ENCODE measurements at places on chromosomes 4 and X.

DNA sequence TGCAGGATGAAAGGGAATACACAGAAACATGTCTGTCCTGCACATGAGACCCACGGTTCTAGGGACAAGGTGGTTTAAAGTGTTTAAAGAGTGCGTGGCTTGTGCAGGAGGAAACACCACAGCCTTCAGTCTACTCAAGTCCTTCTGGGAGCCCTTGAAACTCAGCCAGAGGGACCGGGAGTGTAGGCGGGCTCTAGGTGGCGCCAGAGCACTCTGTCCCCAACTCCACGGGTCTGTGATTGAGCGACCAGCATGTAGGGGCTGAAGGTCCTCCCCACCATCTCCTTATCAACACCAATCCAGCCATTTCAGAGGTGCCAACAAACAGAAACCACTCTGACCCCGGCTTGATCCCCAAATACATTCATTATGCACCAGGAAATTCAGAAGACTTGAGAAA lies 82.0 kb upstream of the CLDN34 start:
- DNase-seq: peak; percentile 10

DNA sequence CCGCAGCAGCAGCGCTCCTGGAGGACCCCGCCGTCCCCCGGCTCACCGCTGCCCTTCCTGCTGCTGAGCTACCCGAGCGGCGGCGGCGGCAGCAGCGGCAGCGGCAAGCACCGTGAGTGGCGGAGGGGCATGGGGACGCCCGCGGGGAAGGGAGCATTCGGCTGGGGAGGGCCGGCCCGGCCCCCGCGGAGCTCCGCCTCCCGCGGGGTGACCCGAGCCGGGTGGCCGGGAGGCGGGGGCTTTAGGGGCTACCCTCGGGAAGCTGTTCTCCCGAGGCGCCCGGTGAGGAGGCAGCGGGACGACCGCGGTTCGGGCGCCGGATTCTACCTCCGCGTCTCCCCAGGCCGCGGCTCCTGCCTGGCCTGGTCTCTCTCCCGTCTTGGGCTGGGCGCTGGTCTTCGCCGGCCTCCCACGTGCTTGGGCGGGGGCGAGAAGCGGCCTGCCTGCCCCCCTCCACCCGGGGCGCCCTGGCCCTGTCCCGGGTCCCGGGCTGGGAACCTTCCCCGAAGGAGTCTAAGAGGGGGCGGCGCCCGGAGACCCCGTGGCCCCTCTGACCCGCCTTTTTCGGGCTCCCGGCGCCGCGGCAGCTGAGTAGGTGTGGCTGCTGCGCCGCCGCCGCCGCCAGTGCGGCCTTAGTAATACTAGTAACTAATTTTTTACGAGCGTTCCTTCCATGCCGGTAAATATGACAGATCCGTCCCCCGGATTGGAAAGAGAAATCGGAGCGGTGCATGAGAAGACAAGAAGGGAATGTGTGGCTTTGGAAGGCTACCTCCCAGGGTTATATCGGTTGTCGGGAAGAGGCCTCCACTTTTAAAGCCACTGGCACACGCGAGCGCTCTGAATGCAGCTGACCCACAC lies 16.4 kb upstream of the RUFY3 start:
- peak; percentile 45 for DNase-seq

- DNase-seq: no peak
These were observed 4.5 kb upstream of the HSD17B13 start for GRCh38 chr4:87327136-87327535.

GRCh38 chr4:151429957-151430570 lies 21.1 kb downstream of the FHIP1A start:
- DNase-seq: no peak

DNA sequence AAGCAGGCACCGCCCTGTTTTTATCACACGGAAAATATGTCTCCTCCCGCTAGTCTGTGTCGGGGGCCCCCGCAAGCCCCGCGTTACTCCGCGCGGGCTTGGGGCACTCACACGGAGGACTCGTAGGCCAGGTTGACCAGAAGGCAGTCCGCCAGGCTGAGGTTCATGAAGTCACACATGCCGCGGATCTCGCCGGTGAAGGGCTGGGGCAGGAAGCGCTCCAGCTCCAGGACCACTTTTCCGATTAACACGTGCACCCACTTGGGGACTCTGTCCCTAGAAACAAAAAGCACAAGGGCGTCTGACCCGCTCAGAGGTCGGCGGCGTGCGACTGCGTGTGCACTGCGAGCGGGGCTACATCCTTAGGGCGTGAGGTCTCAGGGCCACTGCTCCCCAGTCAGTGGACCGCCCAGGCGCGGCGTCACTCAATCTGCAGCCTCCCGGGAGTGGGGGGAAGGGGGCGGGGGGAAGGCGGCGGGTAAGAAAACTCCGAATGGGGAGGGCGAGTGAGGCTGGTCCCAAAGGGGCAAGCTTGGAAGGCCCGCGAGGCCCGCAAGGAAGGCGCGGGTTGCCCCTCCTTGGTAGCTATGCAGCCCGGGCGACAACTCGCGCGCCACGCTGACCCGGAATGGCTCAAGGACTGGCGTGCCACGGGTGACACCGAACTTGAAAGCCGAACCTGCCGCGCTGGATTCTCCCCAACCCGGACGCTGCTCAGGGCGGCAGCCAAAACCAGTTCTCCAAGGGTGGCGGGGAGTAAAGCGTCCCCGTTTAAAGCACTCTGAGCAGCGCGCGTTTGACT lies 722 bp downstream of the NAAA start:
- DNase-seq: peak; percentile 46

DNA sequence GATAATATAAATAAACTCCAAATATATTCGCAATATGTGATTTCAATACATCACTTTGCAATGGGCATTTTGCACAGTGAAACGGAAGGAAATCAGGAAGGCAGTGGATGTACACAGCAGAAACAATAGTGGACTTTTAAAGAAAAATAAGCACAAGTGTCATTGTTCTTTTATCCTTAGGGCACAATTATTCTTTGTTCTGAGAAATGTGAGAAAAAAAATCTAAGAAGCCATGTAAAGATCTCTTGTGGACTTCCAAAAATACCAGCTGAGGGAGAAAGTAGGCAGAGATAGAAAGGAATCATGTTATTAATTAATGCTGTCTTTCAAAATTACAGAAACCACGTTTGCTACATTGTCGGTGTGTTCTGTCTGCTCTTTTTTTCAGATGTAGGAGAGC lies 17.6 kb upstream of the PRRG1 start:
- DNase-seq: no peak

- DNase-seq: no peak
These were observed 14.2 kb upstream of the HERC5 start for GRCh38 chr4:88442689-88443191.

DNA sequence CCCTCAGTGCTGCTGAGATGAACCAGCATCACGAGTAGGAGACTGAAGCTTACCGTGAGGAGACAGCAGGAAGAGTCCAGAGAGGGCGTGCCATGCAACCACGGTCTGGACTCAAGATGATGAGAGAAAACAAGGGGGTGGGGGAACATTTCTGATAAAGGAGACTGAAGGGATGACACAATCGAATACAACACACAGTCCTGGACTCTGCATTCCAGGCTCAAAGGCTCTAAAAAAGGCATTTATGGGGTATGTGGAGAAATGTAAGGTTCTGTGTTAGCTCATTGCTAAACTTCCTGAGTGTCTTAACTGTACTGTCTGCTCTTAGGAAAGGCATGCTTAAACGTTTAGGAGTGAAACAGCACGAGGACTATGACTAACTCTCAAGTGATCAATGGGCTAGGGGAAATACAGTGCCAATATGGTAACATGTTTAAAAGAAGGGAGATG lies 20.6 kb upstream of the IRAK1 start:
- no peak for DNase-seq

DNA sequence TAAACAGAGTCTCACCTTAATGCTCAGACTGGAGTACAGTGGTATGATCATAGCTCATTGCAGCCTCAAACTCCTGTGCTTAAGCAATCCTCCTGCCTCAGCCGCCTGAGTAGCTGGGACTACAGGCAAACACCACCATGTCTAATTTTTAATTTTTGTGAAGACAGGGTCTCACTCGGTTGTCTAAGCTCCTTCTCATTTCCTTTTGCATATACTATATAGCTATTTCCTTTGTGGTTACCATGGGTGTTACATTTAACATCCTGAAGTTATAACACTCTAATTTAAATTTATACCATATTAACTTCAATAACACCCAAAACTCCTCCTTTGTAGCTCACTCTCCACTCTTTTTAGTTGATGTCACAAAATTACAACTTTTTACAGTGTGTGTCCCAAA lies 114.3 kb downstream of the DCK start:
- no peak for DNase-seq

DNA sequence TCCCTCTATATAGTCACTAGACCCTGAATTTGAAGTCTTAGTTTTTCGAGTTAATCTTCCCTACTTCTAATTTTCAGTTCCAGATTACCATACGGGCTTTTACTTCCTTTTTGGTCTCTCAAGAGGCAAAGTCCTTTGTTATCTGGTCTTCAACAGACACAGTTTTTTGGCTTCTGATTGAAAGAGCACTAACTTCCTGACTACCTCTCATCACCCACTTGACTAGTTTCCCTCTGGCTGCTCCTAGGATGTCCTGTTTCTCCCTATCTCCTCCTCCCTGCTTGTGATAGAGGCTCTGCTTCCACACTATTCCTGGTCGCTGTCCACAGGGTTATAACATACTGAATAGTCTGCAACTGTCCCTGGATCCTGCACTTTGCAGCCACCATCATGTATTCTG lies 16.7 kb upstream of the WDR44 start:
- no peak for DNase-seq

DNA sequence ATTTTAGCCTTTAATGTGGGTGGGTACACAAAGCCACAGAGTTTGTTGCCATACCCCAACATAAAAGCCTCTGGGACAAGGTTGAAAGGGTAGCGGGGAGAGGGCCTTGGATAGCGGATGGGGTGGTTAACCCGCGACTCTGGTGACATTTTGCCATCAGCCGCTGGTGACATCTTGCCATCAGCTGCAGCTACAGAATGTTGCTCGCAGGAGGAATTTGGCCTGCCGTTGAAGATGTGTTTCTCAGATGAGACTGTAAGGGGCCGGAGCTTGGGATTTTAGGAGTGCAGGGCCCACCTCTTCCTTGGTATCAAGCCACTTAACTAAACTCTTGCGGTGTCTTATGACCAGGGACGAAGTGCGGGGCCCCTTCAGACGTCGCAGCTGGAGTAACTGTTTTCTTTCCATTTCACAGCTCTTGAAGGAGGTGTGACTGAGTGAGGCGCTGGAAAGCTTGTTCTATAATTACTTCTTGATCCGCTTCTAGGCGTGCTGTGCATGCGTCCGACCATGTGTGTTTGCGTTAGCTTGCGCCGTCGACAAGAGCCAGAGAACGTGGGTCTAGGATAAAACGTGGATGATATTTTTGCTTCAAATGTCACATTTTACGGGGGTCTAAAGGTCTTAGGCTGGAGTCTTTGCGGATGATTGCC lies 820 bp upstream of the RASL11B start:
- no peak for DNase-seq

DNA sequence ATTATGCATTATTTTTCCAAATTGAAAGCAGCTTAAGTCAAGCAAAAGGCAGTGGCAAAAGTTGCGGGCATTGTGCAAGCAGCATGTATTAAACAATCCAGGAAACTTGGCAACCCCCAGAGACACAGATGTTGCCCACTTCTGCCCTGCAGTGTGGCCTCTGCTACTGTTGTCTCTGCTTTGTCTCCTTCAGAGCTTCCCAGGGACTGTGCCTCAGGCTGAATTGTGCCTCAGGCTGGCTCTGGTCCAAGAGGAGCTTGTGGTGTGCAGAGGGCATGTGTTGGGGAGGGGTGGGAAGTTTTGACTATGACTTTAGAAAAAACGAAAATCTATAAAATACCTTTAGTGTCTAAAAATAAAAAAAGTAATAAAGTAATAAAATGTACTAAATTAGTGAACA lies 201.4 kb downstream of the CCSER1 start:
- no peak for DNase-seq

GRCh38 chr4:42915484-42915883 lies 23.0 kb downstream of the GRXCR1 start:
- DNase-seq: no peak

Data from stimulated activated CD4-positive, alpha-beta T cell treated with anti-CD3 and anti-CD28 coated beads, Interleukin-1b, Interleukin-23, amount 100 ng/mL, for 24 hours (primary cell).